ENCODE measurements at places on chromosomes 13 and 19.
A peak's percentile ranks its signal among the peaks of the same experiment; 100 is the strongest.

- DNase-seq = peak; percentile 23
Observed at GRCh38 chr19:17579661-17580244, 24.3 kb downstream of the COLGALT1 start.

- DNase-seq = peak; percentile 81
Observed at GRCh38 chr19:38543807-38544568, 73.8 kb downstream of the MAP4K1 start.

- no peak for DNase-seq
Observed at GRCh38 chr19:29678484-29679106, 13.3 kb downstream of the PLEKHF1 start.

DNA sequence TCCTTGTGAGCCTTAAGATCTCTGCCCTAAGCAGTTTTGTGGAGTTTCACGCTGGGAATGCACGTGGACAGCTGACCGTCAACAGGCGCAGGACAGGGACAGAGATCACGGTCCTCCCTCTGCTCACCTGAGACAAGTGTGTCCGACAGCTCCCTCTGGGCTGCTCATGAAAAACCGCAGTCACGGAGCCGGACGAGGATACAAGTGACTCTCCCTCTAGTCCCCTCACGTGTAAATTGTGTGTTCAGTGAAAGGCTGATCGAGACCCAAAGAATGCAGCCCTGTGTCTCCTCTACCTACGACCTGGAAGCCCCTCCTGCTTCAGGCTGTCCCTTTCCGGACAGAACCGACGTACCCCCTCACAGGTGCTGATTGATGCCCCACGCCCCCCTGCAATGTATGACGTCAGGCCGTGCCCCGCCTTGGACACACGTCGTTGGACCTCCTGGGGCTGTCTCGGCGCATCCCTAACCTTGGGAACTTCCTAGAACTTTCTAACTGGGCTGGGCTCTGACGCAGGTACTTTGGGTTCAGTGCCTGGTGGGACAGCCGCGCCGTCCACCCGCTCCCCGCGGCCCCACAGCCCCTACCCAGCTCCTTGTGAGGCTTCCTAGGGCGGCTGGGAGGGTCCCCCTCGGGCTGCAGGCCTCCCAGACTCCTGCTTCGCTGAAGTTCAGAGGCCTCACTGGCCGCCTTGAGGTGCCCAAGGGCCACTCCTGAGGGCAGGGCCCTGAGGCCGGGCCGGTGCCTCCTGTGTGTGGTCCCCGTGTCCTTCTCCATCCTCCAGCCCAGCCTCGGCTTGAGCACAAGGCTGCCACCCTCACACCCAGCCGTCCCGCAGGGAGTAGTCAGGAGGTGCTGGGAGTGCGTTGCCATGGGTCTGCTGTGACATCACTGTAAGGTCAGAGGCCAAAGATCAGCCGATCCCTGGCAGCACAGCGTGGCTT is at the start of gene C13orf46:
Gene C13orf46, minus strand, starts transcription at position 859 of the 947 bp plus-strand sequence. Its CDS starts 79 bp downstream, at position 780.
- DNase-seq = no peak

DNA sequence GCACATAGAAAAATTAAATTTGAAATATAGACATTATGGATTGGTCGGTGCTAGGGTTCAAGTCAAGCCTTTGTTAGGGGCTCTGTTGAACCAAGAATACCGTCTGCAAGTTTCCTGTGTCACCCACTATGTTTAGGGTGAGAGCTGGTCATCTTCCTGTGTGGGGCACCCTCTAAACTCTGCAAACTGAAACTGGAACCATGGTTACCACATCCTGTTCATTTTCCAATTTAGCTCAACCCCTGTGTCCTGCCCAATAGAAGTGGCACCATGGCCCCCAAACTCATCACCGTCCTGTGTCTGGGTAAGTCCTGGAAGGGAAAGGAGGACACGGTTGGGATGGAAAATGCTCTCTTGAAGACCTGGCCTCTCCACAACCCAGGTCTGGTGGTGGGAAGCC is 29.9 kb downstream of the LAIR2 start:
- DNase-seq = no peak

DNA sequence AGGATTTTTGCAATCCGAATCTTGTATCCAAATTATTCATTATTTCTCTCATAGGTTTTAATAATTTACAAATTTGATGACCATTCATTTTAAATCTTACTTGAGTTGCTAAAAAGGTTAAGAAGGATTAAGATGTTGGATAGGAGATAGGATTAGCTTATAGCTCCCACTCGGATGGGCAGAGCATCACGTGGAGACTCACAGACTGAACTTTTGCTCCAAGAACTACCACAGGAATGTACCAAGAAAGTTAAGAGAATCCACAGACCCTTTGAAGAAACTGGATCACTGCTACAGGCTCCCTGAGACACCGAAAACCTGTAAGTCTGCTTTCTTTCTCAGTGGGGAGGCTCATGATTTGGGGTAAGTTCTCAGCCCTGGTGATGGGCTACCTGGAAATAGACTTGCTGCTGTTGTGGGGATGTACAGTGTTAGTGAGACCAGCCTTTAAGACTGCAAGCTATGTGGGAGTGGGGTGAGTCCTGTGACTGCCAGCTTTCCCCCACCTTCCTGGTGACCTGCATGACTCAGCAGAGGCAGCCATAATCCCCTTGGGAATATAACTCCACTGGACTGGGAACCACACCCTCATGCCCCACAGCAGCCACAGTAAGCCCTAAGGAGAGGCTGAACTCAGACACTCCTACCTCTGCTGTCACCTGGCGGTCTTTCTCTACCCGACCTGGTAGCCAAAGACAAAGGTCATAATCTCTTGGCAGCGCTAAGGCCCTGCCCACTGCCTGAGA is 1458.0 kb downstream of the OLFM4 start:
- no peak for DNase-seq

Data from ACHN (cell line).